ENCODE measurements at places on chromosomes 6 and 20. TPM values are rescaled to one million over a fixed set of nuclear protein-coding genes. Genes with fewer than 3 reads are reported as not detected.

DNA sequence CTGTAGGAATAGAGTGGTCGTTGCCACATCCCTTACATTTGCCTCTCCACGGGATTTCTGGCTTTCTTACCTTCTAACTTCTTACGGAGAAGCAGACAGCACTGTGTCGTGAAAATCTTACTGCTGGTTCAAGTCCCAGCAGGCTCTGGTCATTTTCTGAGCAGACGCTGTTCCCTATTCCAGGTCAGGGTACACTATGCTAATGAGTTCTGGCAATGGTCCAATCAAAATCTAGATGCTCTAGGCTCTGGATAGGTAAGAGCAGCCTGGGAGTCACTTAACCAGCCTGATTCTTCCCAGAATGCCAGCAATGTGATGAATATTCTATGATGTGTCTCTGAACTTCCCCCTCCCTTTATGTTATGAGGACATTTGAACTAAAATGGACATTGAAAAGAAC, at the start of gene GCM1:
TSS of gene GCM1 (minus strand) at position 158 of the 400 bp plus-strand sequence. CDS start 3,209 bp downstream, outside the sequence.
- peak; percentile 62 for DNase-seq

GRCh38 chr20:4511776-4512175, 209.9 kb upstream of the PRND start:
- DNase-seq: no peak

- no peak for DNase-seq
Measured at GRCh38 chr6:31687321-31687720, 6.5 kb upstream of the LY6G5C start.

GRCh38 chr6:116530436-116530835, 15.0 kb downstream of the TRAPPC3L start:
- no peak for DNase-seq

DNA sequence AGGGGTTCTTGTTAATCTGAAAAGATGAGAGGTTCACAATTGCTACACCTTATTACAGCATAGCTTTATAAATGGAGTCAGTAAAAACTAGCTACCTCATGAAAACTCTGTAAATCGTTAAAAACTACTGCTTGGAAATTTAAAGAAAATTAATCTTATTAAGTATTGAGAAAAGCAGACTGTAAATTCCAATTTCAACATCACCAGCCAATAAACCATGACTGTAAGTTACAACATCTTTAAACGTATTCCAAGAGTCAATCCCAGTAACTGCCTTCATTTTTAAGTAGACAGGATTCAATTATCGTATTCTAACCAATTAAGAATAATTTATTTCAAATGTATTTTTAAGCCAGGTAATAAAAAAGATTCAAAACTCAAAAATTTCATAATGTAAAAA, 70.3 kb downstream of the ATG5 start:
- no peak for DNase-seq

DNA sequence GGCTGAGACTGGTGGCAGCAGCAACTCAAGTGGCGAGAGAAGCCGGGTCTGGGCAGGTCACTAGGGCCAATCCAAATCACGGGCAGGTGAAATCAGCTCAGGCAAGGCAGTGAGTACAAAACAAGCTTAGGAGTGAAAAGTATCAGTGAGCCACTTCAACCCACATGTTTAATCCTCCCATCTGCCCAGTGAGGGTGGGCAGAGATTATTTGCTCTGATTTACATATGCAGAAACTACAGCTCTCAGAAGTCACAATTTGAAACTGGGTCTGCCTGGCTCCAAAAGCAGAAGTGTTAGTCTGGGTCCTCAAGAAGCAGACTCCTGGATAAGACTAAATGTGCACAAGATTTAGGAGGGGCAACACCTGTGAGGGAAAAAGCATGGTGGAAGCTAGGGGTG, 173.7 kb upstream of the LRFN2 start:
- no peak for DNase-seq

GRCh38 chr6:26660000-26660361, 435 bp upstream of the ZNF322 start:
- peak; percentile 92 for DNase-seq

Gene GGTLC1
- total RNA-seq: not detected

Gene TNF
- total RNA-seq: not detected
